HFFc6 (cell line): ENCODE measurements at places on chromosomes 7 and 10.

DNA sequence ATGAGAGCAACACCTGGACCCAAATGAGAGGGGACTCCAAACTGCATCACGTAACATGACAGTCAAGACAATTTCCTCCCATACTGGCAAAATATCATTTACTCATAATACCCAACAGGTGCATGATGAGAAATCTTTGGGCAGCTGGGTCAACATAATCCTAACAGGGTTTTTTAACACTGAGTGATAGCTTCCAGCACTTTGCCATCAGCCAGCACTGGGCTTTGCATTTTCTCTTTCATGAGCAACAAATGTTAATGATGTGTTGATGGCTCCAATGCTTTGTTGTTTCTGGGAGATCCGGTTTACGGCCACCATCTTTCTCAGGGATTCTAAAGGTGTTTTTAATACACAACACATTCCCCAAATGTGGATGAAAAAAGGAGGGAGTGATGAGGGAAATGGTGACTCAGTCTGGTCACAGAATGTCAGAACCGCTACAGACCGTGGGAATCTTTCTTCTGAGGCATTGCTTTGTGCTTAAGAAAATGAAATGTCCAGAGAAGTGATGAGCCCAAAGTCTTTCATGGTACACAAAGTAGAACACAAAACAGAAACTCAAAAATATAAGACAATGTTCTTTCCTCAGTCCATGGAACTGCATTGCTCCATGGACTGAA is 705.7 kb upstream of the IGFBP3 start:
- no peak for DNase-seq

- DNase-seq: no peak
Measured at GRCh38 chr7:86653919-86654659, 10.4 kb downstream of the GRM3 start.

- no peak for DNase-seq
Measured at GRCh38 chr7:2259480-2259879, 17.5 kb downstream of the NUDT1 start.

- DNase-seq: no peak
Measured at GRCh38 chr10:46525824-46526681, 30.4 kb downstream of the GPRIN2 start.

DNA sequence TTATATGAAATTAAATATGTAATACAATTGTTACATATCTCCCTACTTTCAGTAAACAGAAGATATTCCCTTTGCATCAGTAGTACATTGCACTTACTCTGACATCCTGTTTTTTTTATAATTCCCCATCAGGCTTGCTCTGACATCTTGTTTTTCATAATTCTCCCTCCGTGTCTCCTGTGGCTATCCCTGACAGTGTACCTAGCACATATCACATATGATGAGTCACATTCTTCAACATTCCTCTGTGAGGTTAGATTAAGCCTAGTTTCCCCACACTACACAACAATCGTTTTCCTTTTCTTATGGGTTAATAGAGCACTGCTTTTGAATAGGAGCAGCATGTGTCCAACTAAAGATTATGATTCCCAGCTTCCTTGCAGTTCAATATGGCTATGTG is 250.6 kb upstream of the NPVF start:
- DNase-seq: no peak
